ENCODE measurements at places on chromosomes 1 and 21.

GRCh38 chr21:44391345-44392091 lies 38.1 kb downstream of the TRPM2 start:
- DNase-seq: peak; percentile 34

GRCh38 chr1:230792691-230793462 lies 45.7 kb downstream of the CAPN9 start:
- DNase-seq: no peak

DNA sequence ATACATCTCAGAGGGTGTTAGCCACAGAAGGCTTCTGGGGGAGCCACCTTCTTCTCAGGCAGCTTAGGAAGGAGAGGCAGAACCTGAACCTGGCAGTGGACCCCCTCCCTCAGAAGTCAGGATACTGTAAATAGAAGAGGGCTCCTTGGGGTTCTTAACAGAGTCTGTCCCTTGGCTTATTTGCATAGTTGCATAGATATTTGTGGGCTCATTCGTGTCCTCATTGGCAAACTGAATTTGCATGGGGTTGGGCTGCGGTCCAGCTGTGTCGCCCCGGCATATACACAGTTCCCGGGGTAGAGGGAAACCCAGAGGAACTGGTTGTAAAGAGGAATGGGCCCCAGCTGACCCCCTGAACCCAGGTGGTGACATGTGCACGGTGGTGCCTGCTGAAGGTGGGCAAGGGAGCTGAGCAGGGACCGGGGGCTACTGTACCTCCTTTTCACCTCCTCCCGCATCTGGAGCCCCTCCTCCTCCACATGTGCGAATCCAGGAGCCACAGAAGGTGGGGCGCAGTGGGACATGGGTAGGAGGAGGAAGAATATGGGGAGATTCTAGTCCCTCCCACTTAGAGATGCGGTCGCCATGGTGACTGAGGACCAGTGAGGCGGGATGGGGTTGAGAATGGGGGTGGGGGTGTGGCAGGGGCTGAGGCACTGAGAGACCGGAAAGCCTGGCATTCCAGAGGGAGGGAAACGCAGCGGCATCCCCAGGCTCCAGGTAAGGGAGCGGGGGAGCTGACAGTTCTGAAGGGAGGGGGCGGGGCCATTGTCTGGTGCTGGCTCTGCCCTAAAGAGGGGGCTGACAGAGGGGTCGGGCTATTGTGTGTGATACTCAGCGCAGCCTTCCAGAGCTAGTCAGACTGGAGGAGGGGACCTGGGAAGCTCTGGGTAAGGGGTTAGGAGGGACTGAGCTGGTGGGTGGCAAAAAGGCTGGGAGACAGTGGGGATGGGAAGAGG lies 3.7 kb upstream of the SEMA4A start:
- DNase-seq: peak; percentile 81

GRCh38 chr1:219354962-219355361 lies 181.3 kb downstream of the LYPLAL1 start:
- no peak for DNase-seq

- no peak for DNase-seq
Measured at GRCh38 chr1:228939001-228939691, 203.9 kb downstream of the RHOU start.

- no peak for DNase-seq
Measured at GRCh38 chr1:66489151-66489550, 44.8 kb upstream of the SGIP1 start.

DNA sequence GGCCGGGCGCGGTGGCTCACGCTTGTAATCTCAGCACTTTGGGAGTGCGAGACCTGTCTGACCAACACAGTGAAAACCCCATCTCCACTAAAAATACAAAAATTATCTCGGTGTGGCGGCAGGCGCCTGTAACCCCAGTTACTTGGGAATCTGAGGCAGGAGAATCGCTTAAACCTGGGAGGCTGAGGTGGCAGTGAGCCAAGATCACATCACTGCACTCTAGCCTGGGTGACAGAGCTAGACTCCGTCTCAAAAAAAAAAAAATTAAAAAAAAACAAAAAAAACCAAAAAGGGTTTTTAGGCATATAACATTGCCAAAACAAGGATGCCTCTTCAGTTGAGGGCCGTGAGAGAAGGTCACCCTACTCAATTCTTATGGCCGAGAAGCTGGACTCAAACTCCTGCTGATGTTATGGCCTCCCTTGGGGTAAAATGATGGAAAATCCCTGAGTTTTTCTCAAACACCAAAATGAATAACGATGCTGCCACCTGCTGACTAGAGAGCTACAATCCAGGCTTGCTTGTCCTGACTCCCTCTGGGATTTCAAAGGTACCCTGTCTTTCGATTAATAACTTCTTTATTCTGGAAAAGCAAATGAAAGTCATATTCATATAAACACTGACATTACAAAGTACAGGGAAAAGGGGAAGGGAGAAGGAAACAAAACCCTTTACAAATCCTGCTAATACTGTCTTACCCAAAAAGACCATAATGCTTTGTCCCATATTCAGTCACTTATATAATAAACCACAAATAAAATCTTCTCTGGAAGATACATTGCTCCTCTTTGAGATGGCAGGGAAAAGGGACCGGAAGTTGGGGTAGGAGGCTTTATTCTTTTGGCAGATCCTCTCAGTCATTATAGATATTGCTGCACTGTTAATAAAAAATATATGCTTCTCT lies 10.7 kb downstream of the RAB42 start:
- peak; percentile 71 for DNase-seq

- no peak for DNase-seq
Measured at GRCh38 chr1:94038511-94038910, 82.4 kb downstream of the ABCA4 start.

DNA sequence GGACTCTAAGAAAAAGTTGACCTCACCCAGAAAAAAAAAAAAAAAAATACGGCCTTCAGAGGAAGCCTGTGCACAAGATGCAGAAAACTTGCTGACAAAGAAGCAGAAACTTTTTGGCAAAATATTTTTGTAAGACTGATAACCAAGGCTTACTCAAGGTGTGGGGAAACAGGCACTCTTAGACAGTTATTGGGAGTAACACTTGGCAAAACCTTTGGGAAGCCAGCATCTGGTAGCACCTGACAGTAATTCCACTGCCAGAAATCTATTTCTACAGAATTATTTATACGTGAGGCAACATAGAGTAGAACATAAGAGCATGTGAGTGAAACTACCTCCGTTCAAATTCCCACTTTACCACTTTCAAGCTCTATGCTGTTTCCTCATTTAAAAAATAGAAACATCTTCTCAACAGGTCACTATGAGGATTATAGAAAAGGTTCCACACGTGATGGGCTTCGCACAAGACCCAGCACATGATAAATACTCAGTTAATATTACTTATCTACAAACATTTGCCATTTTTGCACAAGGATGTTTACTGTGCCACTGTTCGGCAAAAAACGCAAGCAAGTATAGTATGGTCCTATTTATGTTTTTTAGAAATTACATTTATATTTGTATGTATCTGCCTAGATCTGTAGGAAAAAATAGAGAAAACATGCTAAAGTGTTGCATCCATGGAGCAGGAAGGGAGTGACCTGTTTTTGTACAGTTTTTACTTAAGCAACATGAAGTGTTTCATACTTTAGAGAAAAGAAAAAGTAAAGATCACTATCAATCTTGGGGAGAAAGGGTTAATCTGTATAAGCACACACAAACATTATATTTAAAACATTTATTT lies 22.2 kb downstream of the MRPL39 start:
- no peak for DNase-seq

- DNase-seq: no peak
Measured at GRCh38 chr1:219422811-219423598, 189.9 kb downstream of the ZC3H11B start.

DNA sequence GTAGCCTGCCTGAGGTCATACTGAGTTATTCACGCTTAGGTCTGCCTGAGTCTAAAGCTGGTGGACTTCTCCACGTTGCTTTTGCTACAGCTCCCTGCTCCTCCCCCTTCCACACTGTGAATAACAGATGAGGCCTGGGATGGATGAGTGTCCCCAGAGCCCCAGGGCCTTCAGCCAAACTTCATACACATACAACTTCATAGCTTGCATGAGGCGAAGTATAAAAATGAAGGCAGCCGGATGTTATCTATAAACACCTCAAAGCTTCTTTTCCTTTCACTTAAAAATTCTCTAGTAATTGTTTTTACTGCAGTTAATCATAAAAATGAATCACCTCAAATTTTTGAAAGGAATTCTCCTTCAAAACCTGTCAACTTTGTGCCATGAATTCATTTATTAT lies 70.2 kb downstream of the DAB1 start:
- no peak for DNase-seq

DNA sequence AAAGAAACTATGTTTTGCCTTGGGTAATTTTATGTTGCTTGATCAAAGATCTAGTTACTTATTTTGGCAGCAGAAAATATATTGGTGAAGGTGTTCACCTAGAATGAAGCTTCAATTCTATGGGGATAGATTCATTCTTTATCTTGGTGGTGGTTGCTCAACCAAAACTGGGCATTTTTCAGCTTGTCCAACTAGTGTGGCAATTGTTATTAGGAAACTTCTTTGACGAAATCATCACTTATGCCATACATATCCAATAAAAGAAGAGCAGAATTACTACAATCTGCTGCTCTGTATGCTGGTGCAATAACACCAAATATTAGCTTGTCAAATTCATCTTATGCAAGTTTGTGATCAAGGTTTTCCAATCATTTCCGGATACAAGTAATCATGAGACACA lies 26.8 kb upstream of the TMPRSS15 start:
- no peak for DNase-seq

GRCh38 chr1:113389359-113389952 lies 859 bp upstream of the MAGI3 start:
- DNase-seq: no peak

GRCh38 chr1:7646981-7647901 lies 123.9 kb upstream of the VAMP3 start:
- peak; percentile 64 for DNase-seq

GRCh38 chr1:170596701-170597100 lies 64.7 kb downstream of the GORAB start:
- DNase-seq: no peak

DNA sequence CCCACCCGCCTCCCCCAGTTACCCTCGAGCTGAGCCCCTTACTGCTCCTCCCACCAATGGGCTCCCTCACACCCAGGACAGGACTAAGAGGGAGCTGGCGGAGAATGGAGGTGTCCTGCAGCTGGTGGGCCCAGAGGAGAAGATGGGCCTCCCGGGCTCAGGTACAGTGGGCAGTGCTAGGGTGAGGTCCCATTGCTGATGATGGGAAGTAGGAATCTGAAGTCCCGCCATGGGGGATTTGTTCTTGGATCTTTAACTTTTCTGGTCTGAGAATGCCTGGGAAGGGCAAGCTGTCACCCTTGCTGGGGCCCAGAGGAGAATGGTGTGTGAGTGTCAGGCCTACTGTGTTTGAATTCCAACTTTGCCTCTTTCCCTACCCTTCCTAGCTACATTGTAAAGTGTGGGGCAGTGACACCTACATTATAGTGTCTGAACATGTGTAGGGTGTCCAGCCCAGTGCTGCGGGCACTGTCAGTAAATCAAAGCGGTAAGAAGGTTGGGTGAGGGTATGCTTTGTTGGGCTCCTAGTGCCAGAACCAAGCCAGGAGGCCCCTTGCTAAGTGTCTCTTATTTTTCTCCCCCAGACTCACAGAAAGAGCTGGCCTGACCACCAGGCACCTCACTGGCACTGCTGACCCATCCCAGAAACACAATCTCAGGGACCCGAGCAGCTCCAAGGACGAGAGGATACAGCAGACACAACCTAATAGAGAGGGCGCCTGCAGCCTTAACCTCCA lies 44.7 kb downstream of the YARS1 start:
- DNase-seq: no peak
